ENCODE measurements at places on chromosomes 4 and X.
A peak's percentile ranks its signal among the peaks of the same experiment; 100 is the strongest.

DNA sequence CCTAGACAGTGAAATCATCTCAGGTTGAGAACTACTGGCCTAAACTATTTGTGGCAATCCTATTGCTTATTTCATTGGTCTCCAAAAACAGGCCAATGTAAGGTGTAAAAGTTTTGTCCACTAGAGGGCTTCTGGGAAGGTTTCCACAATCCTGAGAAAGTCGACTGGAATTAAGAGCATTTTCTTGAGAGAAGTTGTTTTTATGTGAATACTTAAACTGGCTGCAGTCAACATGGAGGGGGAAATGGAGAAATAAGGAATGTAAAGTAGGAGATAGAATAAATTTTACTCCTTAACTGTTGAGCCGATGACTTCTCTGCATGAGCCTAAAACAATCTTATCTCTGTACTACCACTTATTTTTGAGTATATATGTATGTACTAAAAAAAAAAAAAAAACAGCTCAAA lies 11.0 kb upstream of the EIF4E start:
- peak; percentile 76 for DNase-seq

GRCh38 chrX:110082161-110082560 lies 79.2 kb downstream of the TMEM164 start:
- no peak for DNase-seq

DNA sequence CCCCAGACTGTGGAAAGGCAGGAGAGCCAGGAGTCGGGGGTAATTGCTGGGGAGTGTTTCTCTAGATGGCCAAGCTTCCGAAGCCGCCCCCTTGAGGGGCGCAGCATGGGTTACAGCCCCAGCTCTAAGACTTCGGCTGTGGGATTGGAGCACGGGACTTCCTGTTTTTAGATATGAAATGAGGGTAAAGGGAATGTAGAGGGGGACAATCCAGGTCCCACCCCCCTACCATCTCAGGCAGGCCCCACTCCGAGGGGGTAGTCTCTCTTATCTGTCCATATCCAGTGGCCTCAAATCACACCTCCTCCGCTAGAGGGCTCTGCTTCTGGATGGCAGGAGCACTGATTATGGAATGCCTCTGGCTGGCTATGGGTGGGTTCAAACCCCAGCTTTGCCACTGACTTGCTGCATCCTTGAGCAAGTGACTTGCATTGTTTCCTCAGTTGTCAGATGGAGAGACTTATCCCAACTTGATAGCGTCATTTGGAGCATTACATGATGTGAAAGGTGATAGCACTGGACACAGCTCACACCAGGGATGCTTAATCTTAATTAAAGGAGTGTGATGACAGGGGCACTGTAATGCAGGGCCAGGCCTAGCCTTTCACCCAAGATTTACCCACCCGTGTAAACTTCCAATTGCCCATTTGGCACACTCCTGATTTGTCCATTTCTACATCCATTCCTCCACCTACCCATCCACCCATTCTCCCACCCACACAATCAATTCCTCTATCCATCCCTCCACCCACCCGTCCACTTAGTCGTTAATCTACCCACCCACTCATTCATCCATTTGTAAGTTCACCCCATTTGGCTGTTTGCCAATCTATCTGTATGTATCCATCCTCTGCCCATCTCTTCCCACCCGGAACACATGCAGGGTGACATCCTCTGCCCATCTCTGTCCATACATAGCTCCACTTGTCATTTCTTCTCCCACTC lies 848 bp upstream of the KCND1 start:
- DNase-seq: peak; percentile 76

DNA sequence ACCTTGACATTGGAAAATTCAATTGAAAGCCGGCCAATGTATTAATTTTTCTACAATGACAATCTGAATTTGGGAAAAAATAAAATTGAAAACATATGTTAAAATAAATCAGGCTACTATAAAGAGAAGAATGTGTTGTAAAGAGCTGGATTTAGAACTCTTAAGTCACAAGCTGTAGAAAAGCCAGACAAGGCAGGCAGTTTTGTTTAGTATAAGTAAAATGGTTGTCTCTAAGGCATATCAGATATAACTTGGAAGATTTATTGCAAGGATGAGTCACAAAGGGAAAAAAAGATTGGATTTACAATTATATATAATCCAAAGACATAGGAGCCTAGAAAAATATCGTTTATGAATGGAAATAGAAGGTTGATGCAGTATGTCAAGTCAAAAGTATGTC lies 549.1 kb upstream of the EPHA5 start:
- no peak for DNase-seq

DNA sequence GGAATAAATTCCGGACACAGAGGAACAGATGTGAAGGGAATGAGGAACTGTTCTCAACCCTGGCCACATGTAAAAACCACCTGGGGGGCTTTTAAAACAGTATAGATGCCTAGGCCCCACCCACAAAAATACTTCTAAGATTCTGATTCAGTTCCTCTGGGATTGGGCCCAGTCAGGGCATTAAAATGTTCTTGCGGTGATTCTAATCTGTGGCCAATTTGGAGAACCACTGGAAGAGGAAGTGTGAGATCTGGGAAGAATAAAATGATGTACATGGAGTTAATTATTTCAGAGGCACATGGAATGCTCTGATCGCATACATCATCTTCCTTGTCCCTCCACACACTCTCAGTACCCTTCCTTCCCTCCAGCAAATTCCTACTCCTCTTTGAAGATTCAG lies 192.2 kb downstream of the APBB2 start:
- no peak for DNase-seq

DNA sequence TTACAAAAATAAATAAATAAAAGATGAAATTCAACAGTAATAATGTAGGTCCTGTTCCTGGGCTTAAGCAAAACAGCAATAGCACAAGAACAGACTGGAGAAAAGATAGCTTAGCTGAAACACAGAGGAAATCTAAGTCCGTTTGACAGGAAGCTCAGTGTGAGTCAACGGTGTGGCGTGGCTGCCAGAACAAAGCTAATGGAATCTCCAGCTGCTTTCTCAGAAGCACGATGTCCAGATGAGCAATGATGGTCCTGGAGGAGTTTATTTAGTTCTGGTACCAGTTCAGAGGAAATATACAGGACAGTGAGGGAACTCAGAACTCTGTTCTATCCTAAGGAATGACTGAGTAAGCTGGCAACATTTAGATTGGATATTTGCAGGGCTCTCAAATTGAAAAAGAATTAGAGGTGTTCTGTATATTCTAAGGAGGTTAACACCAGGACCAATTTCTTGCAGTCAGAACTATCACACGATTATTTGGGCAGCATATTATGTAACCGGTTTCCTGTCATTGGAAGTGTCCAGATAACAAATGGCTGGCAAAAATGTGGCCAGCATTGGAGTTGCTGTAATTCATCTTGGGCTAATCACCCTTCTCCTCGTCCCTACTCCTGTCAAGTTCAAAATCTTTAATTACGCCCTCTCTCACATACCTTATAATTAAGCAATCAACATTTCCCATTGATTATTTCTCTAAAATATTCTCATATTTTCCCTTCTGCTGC lies 12.7 kb downstream of the GAB3 start:
- no peak for DNase-seq
